Stimulated activated CD4-positive, alpha-beta T cell treated with anti-CD3 and anti-CD28 coated beads, Interleukin-12 subunit alpha, Interleukin-12 subunit beta, amount 100 ng/mL, for 24 hours (primary cell): ENCODE measurements at places on chromosomes 7 and 10.
A peak's percentile ranks its signal among the peaks of the same experiment; 100 is the strongest.

GRCh38 chr10:58171146-58171545, 96.5 kb downstream of the IPMK start:
- DNase-seq: no peak

DNA sequence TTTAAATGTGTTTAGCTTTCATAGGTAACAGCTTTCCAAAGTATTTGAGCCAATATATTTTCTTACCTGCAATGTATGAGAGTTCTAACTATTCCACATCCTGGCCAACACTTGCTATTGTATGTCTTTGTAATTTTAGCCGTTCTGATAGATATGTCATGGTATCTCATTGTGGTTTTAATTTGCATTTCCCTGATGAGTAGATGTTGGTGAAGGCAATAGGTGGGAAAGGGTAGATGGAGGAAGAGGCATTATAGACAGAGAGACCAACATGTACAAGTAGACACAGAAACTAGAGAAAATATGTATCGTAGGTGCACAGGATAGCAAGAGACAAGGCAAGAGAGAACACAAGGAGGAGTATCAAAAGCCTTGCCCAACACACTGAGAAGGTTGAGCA, 54.8 kb upstream of the CCDC71L start:
- no peak for DNase-seq

DNA sequence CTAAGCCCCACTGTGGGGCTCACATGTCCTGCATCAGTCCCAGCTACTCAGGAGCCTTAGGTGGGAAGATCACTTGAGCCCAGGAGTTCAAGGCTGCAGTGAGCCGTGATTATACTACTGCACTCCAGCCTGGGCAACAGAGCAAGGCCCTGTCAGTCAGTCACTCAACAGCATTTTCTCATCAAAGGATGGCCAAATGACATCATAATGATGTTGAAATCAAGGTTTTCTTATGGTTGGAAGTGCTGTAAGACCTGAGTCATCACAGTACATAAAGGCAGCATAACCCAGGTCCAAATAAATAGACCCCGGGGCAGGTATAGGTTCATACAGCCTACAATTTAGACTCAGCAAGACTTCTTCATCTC, 341.1 kb downstream of the PARD3 start:
- no peak for DNase-seq

DNA sequence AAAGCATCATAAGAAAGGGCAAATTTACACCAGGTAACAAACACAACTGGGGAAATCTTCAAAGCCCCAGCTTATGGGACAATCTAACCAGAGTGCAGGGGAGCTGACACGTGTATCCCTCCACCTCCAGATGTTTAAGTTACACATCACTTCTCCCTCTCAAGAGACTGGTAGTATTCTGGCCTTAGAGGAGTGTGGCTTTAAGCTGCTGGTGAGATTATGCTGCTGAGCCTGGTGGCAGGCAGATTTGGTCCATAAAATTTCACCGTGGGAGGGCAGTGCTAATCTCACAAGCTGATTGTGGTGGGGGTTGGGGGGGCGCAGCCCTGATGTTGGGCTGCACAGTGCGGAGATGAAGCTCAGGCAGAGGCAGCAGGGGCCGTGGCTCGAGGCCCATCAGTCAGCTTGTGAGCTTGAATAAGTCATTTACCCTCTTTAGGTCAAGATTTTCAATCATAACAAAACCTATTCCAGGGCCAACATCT, 431.0 kb upstream of the GALNT17 start:
- no peak for DNase-seq

- DNase-seq: no peak
Measured at GRCh38 chr7:135817583-135817982, 69.0 kb upstream of the FAM180A start.

- no peak for DNase-seq
Measured at GRCh38 chr10:122021828-122022227, 32.9 kb downstream of the TACC2 start.

DNA sequence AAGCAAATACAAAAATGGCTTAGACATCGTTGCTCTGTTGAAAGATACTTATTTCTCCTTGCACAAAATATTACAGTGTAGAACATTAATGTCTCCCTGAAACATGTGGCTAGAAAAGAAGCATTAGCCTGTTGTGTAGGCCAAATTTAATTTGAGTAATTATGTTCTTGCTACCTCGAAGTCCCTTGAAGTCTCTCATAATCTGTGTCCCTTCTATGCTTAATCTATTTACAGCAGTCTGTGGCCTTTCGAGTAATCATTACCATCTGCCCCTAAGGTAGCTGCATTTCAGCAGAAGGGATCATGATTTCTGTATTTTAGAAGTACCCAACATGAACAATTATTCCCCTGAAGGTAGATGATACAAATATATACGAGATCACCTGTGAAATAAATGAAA, 615.2 kb downstream of the GRM8 start:
- no peak for DNase-seq

DNA sequence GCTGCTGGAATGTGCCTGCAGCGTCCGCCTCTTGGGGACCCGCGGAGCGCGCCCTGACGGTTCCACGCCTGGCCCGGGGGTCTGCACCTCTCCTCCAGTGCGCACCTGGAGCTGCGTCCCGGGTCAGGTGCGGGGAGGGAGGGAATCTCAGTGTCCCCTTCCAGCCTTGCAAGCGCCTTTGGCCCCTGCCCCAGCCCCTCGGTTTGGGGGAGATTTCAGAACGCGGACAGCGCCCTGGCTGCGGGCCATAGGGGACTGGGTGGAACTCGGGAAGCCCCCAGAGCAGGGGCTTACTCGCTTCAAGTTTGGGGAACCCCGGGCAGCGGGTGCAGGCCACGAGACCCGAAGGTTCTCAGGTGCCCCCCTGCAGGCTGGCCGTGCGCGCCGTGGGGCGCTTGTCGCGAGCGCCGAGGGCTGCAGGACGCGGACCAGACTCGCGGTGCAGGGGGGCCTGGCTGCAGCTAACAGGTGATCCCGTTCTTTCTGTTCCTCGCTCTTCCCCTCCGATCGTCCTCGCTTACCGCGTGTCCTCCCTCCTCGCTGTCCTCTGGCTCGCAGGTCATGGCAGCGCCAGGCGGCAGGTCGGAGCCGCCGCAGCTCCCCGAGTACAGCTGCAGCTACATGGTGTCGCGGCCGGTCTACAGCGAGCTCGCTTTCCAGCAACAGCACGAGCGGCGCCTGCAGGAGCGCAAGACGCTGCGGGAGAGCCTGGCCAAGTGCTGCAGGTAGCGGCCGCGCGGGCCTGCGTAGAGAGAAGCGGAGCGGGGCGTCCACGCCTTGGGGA, 645 bp downstream of the SLC26A4 start:
- DNase-seq: peak; percentile 7

DNA sequence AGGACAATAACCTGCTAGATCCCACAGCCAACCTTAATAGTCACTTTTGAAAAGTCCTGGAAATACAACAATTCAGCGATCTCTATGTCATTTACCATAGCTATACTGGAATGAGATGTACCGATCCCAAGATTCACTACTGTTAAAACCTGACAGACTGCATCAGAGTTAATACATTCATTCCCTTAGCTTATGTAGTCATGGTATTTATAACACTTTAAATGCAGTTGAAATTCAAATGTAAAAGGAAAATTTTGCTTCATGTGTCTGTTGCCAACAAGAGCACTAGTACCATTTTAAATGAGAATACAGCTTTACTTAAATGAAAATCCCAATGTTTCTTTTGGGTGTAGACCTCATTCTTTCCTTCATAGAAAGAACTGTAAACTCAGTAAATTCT, 11.1 kb upstream of the GGCT start:
- no peak for DNase-seq

DNA sequence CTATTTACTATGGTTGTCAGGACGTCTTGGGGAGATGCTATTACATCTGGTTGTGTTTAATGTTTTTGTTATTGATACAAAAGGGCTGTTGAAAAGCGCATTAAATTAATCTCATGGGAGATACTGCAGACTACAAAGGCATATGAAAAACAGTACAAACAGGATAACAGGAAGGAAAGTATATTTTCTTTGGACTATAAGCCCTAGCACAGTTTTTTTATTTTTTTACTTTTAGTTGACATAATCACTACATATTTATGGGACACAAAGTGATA, 341.3 kb downstream of the ARL4A start:
- DNase-seq: no peak

- no peak for DNase-seq
Measured at GRCh38 chr7:104980841-104981671, 32.9 kb upstream of the KMT2E start.

GRCh38 chr10:62719061-62719460, 85.5 kb upstream of the ADO start:
- no peak for DNase-seq

DNA sequence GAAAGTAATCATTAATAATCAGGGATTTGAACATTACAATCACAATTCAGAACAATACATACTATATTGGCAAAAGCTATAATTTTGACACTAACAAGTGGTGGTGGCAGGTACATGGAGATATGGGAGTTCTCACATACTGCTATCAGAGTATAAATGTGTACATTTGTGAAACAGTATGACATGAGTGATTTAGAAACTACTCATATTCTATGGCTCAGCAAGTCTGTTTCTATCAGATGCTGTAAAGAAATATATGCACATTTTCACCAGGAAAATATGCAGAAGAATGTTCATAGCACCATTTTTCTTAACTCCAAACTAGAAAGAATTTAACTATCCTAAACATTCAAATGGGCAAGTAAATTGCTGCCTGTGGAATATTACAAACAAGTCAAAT, 620.0 kb downstream of the SH2D4B start:
- no peak for DNase-seq

- no peak for DNase-seq
Measured at GRCh38 chr10:10332786-10333185, 684.9 kb upstream of the CELF2 start.

DNA sequence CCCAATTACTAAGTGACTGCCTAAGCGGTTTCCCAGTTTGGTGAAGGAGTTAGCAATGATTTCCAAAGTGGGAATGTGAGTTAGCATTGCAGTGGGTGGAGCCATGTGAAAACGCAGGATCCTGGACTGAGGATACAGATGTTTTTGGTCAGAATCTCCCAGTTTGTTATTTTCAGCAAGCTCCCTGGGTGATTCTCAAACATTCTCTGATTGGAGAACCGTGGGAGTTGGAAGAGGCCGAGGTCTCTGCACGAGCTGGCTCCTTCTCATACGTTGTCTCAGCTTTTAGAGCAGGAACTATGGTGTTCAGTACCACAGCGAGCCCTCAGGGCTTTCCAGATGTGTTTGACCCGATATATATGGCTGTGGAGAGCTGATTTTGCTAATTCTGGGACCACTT, 396.5 kb upstream of the NPVF start:
- no peak for DNase-seq

GRCh38 chr7:158406364-158406763, 181.3 kb downstream of the PTPRN2 start:
- DNase-seq: no peak

GRCh38 chr7:80703272-80703671, 64.8 kb downstream of the CD36 start:
- DNase-seq: no peak

DNA sequence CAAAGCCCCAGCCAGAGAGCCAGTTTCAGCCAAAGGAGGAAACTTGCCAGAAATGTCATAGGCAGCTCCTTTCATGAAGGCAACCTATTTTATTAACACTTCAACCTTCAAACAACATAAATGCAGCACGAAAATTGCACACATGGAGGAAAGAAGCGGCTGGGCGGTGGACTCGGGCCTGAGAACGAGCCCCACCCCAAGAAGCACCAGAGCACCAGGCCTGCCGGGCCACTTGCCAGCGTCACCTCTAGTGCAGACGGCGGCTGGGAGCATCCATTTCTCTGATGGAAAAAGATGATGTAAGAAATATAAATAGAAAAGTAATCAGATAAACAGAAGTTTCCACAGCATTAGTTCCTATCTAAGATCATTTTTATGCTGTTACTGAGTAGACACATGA, 100.0 kb downstream of the TCERG1L start:
- no peak for DNase-seq

DNA sequence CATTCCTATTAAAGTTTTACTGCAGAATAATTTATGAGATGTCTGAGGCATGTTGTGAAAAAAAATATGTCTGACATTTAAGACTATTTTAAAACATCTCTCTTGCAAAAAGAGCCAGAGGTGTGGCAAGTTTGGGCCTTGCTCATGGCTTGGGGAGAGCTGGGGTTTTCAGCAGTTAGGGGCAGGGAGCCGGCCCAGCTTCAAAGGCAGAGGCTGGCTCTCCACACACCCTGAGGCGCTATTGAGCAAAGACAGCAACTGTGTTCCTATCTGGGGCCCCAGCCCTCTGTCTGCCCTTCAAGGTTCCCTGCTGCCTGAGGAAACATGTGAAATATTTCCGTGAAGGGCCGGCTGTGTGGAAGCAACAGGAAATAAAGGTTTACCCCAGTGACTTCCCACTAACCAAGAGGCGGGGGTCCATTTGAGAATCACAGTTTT, 94.0 kb downstream of the SORBS1 start:
- no peak for DNase-seq

DNA sequence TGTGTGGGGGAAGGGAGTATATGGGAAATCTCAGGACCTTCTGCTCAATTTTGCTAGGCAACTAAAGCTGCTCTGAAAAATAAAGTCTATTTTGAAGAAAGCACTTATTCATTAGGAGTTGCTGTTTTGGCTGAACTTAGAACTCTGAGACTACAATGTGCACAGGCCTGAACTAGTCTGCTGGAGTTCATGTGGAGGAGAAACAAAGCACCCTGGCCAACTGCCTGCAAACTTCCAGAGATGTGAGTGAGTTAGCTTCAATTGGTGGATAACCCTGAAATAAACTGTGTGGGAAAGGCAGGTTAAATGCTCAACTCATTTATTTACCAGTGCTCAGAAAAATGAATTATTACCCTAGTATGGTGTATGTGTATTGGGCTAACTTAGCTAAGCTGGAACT, 17.3 kb upstream of the FAM241B start:
- DNase-seq: no peak

- no peak for DNase-seq
Measured at GRCh38 chr10:17712717-17713471, 39.1 kb upstream of the TMEM236 start.

DNA sequence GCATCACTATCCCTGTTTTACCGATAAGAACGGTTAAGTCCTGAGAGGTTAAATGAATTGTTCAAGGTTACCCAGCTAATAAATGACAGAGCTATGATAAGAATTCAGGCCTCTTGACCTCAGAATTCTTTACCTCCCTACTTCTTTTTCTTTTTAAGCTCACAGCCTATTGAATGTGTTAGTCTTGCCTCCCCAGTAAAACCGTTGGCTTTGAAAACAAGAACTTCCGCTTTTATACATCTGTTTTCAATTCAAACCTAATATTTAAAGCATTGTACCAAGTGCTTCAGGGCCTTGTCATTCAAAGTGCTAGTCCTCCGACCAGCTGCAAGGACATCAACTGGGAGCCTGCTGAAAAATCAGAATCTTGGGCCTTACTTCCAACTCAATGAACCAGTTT, 15.6 kb downstream of the SEC31B start:
- no peak for DNase-seq
